ENCODE measurements at places on chromosomes 4 and X.

DNA sequence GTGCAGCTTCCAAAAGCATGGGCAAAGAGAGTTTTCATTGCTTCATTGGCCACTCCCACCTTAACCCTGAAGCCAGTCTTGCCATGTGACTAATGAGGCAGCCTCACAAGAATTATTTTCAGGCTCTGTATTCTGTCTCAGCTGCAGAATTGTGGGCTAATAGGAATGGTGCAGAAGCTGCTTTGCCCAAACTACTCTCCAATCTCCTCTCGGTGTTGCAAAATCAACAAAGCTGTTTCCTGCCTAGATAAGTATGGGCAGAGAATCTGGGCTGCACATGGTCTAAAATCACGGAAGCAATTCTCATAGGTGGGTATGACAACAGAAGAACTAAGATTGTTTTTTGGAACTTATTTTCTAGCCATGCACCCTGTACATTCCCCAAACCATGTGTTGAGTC is 31.4 kb downstream of the PPP1R2C start:
- no peak for DNase-seq

GRCh38 chrX:151396042-151396824 is 773 bp upstream of the VMA21 start:
- DNase-seq = no peak

GRCh38 chr4:107034091-107034995 is 1.8 kb downstream of the DKK2 start:
- DNase-seq = no peak

- DNase-seq = no peak
Observed at GRCh38 chrX:107677501-107677901, 49.2 kb downstream of the PRPS1 start.

GRCh38 chrX:21989384-21989783 is 42.7 kb upstream of the PHEX start:
- no peak for DNase-seq

DNA sequence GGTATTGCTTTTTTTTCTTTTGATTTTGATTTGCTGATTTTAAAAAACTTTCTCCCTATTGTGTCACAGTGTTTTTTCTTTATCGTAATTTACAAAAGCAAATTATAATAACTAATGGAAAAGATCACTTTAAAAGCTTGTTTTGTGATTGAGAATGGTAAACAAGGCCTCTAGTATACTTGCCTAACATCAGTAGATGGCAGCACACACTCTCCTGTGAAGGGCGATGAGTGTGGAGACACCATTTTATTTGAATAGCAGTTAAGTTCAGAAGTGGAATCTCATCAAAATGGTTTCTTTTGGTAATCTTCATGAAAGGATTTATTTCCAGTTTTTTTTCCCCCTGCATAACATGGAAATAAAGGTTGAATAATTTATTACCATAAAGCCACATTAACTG is 72.3 kb downstream of the PAK3 start:
- DNase-seq = no peak

- DNase-seq = no peak
Observed at GRCh38 chr4:138910914-138911336, 104.7 kb upstream of the NOCT start.

GRCh38 chr4:112114452-112114851 is 30.8 kb upstream of the FAM241A start:
- no peak for DNase-seq

DNA sequence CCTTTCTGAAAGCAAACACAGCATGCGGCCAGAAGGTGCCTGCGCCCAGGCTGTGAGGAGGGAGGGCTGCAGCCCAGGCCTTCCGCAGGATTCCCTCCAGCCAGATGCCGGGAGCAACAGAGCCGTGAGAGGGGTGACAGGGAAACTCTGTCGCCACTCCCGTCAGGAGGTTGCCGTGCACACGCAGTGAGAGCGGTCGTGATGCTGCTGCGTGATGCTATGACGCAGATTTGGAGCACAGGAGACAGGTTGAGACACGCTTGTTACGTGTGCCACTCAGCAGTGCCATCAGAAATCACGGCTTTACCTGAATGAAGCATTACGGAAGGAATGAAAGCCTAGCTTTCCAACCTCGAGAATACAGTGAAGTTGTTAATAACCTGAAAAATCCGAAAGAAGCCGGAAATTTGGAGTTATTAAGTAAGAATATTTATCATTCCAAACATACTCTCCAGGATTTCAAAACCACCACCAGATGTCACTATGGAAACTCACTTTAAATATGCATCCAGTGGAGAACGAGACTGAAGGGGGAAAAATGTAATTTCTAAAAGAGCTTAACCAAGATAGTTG is 54.4 kb downstream of the FAT1 start:
- DNase-seq = no peak

DNA sequence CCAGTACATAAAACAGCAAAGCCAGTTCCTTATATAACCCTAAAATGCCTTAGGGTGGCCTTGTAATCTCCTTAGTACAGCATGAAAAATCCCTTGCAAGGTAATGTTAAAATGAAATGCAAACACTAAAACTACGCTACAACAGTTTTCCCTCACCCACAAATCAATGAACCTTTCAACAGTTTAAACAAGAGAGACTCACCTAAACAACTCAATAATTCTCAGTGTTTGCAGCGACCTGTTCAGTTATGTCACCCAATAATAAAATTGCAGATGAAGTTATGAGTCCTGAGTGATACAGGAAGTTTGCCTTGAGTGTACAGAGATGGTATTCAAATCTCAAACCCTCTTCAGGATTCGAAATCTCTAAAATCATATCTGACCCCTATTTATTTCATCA is 25.3 kb downstream of the TSPAN5 start:
- DNase-seq = no peak

DNA sequence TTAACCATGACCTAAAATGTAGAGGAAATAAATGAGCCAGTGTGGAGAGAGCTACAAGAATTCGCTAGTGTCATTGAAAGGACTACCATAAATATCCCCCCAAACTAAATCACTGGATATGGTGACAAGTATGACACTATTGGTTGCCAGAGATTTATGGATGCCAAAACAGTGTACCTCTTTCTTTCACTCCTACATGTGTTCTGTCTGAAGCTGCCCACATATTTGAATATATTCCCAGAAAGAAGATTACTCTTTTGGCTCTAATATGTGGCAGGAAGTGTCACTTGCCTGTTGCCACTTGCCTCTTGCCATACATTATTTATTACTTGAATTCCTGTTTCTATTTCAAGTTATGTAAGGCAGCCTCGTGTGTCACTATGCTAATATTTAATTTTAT is 1573.6 kb downstream of the TECRL start:
- DNase-seq = no peak

GRCh38 chrX:67351411-67351810 is 192.4 kb upstream of the AR start:
- no peak for DNase-seq

- DNase-seq = no peak
Observed at GRCh38 chr4:47238667-47239066, 207.3 kb downstream of the GABRB1 start.

- no peak for DNase-seq
Observed at GRCh38 chrX:26789751-26790150, 573.8 kb downstream of the MAGEB5 start.

DNA sequence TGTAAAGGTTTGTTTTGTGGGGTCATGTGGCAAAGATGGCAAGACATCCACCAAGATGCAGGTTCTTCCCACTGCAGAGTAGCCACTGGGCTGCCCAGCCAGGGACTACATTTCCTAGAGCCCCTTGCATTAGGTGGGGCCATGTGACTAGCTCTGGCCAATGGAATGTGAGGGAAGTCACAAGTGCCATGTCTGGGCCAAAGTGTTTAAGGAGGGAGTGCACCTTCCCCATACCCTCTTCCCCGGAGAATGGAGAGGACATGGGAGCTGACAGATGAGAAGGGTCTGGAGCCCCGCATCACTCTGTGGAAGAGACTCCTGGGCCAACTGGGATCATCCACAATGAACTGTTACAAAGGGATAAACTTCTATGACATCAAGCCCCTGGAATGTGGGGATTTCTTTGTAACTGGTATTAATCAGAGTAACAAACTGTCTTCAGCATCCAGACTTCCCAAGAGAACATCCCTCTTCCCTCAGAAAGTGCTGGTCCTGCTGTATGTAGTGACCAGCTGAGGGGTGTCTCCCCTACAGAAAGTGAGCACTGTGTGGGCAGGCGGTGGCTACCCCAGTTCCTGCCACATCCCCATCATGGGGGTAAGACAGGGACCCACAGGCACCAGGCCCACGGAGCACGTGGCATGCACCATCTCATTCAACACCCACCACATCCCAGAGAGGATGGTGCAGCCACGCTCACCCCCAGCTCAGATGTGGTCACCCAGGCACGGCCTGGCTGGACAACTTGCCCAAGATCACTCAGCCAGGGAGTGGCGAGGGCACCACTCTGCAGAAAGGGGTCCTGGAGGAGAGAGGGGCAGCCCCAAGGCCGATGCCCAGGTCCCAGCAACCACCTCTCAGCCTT is 10.9 kb downstream of the PPP2R2C start:
- no peak for DNase-seq

DNA sequence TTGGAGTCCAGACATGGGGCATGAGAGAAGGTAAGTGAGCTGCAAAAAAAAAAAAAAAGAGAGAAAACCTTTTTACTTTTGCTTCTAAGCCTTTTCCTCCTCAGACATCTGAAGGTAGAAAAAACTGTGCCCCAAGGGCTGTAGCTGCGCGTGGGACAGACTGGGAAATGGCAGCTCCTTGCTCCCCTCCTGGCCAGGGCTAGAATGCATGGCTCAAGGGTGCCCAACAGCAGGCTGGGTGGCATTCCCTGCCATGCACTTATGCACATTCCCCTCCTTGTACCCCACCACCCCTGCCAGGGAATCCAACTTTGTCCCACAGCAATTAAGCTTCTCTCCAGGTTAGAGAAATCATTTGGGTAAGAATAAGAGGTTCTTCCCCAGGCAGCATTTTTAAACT is 421.2 kb downstream of the TRAM1L1 start:
- no peak for DNase-seq

GRCh38 chr4:157810137-157810774 is 362.6 kb downstream of the GASK1B start:
- no peak for DNase-seq

GRCh38 chr4:16023776-16024408 is 59.9 kb downstream of the PROM1 start:
- no peak for DNase-seq

- no peak for DNase-seq
Observed at GRCh38 chr4:51931461-51931860, 88.5 kb downstream of the DCUN1D4 start.

- DNase-seq = no peak
Observed at GRCh38 chr4:10182446-10183424, 66.1 kb upstream of the WDR1 start.

GRCh38 chr4:147794787-147795413 is 63.0 kb downstream of the ARHGAP10 start:
- no peak for DNase-seq

DNA sequence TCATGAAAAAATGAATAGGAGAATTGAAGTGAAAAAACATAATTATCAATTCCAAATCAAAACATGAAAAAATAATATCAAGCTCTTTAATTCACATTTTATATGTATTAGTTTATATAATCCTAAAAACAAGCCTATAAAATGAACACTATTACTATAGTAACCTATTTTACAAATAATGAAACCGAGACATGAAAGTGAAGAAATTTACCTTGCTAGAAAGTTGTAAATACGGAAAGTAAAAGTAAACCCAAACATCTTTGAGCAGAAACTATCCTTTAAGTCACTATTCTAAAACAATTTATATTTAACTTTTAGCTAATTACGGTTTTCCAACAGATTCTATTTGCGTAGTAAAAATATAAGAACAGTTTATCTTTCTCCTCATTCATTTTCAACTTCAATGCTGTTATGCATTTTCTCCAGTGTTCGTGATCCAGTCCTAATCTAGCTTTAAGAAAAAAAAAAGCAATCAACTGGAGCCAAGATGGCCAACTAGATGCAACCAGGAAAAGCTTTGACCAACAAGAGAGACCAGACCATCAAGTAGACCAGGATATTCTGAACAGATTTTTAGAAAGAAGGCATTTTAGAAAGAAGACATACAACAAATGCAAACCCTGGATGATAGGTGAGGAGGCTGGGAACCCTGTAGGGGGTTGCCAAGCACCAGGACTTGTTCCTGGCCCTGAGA is 67.0 kb downstream of the DDX53 start:
- no peak for DNase-seq

DNA sequence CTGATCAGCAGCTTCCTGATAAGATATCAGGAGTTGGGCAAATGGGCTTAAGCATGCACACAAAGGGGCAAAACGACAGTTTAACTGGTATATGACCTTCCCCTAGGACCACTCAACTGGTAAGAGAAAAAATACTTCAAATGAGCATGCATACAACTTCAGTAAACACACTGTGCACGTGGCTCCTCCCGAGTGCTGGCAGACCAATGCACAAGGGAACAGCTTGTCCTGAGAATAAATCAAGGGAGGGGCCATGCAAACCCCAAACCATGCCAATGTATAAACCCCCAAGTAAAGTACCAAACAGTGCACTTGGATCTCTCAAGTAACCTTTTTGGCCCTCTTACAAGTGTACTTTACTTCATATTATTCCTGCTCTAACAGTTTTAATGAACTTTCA is 293.3 kb upstream of the TBX22 start:
- DNase-seq = no peak

GRCh38 chr4:158384414-158384813 is 137.3 kb upstream of the RXFP1 start:
- DNase-seq = no peak

DNA sequence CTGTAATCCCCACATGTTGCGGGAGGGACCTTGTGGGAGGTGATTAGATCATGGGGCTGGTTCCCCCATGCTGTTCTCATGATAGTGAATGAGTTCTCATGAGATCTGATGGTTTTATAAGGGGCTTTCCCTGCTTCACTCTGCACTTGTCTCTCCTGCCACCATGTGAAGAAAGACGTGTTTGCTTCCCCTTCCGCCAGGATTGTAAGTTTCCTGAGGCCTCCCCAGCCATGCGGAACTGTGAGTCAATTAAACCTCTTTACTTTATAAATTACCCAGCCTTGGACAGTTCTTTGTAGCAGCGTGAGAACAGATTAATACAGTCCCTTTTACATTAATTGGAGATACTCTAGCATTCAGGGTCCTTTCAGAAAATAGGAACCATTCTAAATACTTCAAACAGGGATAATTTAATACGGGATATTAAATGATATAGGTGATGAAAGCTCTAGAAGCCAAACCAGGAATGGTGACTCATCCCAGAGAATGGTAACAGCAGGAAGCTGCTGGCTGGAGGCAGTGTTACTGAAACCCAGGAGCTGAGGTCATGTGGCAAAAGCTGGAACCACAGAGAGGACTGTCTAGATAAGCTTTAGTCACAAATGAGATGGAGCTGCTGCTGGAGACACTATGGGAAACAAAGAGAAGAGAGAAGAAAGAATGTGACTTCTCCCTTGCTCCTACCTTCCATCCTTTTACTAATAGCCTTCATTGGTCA is 57.3 kb downstream of the GSTCD start:
- DNase-seq = no peak

- no peak for DNase-seq
Observed at GRCh38 chrX:123170546-123170945, 13.5 kb upstream of the GRIA3 start.

DNA sequence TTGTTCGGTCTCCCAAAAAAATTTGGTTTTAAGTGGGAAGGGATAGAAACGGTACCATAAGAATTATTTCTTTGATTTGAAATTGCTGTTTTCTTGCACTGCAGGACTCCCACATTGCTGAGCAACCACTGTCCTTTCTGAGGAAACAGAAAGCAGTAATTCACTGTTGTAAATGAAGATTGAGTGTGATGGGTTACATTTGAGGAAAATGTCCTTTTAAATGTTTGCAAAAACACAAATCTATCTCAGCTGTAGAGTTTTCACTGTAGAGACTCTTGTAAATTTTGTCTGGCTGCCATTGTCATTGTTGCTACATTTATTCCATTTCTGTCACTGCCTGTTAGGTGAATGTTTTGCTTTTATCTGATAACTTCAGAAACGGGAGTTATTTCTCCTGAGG is 105.2 kb downstream of the FRAS1 start:
- no peak for DNase-seq
